Body of pancreas (tissue), 4 donors: ENCODE measurements at places on chromosomes 5 and 9. TPM values are rescaled to one million over a fixed set of nuclear protein-coding genes. Genes with fewer than 3 reads are reported as not detected.
A peak's percentile ranks its signal among the peaks of the same experiment; 100 is the strongest.

Gene ERAP2
- 24.7 TPM for total RNA-seq

Gene TMEM252
- total RNA-seq: not detected

Gene IL7R
- 27.0 TPM for total RNA-seq

DNA sequence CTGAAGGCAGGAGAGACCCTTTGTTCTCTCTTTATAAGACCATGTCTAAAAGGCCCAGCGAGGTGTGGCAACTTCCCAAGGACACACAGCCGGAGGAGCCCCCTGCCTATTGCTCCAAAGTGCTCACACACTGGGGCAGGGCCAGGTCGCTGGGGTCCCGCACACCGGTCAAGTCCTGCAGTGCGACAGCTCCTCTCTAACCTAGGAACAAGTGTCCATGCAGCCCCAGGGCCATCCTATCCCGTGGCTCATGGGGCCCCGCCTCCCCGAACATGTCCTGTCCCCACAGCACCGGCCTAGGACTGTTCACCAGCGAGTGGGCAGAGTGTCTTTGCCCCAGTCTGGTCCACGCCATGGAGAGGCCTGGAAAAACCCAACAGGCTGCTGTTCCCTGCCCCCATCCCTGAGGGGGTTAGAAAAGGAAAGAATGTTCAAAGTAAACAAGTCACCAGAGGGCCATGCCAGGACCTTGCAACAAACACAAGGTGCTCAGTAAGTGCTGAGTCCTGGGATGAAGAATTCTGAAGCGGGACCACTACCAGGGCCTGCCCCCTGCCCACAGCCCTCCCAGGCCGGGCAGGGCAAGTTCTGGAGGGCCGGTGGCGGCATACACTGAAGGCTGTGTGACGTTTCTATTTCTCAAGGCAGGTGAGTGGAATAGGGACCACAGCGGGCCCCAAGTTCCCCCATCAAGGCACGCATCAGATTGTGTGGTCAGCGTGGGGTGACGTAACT, 938 bp downstream of the NINJ1 start:
- peak overlapping the region; percentile 70 for H3K4me3 ChIP-seq
- H3K4me1 ChIP-seq: peaks cover 65% of the 10 kb centered on the region
- peak; percentile 43 for DNase-seq
- H3K27me3 ChIP-seq: no peaks in the 10 kb centered on the region

DNA sequence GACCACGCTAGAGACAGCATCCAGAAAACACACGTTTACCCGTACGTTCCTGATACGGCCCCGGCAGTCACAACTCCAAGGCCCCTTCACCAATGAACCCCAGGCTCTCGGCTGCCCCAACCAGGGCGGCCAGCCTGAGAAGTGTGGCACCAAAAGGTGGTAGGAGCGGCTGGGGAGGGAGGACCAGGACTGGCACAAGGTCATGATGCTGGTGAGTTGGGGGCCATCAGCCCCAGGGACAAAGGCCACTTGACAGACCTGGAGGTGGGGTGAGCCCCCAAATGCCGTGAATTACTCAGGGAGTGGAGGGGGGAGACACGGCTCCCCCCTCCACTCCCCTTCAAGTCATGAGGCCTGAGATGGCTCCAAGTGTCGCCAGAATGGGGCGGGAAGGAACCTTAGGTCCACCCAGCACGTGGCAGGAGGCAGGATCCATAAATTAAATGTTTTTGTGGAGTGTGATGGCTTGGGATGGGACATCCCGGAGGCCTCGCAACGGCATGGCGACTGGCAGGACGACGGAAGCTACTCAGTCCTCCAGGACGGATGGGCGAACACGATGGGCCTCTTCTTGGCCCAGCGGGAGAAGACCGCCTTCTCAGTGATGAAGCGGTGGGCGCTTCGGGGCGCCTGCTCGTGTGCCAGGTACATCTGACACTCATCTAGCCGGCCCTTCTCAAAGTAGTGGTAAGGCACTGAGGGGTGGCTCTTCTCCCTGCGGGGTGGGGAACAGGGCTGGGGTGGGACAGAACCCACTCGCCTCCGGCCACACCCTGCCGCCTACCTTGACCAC, 8.7 kb upstream of the ST6GALNAC6 start:
- no peaks in the 10 kb centered on the region for H3K27me3 ChIP-seq
- no peak overlapping the region for H3K4me3 ChIP-seq
- H3K36me3 ChIP-seq: peaks cover 7% of the 10 kb centered on the region
- no peak for DNase-seq
- H3K4me1 ChIP-seq: peaks cover 44% of the 10 kb centered on the region

- DNase-seq: no peak
- H3K27me3 ChIP-seq: no peaks in the 10 kb centered on the region
- no peak overlapping the region for H3K27ac ChIP-seq
- no peaks in the 10 kb centered on the region for H3K4me1 ChIP-seq
Observed at GRCh38 chr5:123261752-123262151, 161.5 kb downstream of the CEP120 start.
